ENCODE measurements at places on chromosomes 2 and 18.

- no peak for DNase-seq
Observed at GRCh38 chr18:24567199-24567598, 106.8 kb downstream of the HRH4 start.

GRCh38 chr2:121686902-121687301, 37.6 kb upstream of the CLASP1 start:
- no peak for DNase-seq

GRCh38 chr2:180753809-180754761, 226.3 kb upstream of the UBE2E3 start:
- peak; percentile 10 for DNase-seq

DNA sequence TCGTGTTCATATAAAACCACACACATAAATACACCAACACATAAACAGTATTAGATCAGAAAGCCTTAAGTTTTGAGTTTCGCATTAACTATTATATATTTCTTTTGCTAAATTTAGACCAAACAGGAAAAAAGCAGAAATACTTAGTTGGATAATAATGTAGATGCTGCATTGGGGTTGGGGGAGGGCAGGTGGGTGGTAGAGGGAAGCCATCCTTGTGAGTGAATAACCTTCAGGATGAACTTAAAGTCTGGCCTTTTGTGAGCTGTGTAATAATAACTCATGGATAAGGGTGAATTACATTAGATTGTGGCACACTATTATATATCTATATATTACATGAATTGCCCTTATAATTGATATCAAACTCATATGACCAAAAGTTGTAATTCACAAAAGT, 174.7 kb downstream of the WDR7 start:
- DNase-seq, result no peak

DNA sequence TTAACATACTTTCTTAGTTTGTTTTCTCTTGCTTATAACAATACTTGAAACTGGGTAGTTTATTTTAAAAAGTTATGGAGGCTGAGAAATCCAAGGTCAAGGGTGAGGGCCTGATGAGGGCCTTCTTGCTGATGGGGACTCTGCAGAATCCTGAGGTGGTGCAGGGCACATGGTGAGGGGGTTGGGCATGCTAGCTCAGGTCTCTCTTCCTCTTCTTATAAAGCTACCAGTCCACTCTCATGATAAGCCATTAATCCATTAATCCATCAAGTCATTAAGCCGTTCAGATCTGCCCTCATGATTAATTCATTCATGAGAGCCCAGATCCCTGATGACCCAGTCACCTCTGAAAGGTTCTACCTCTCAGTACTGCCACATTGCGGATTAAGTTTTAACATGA, 21.4 kb downstream of the ALMS1 start:
- no peak for DNase-seq

DNA sequence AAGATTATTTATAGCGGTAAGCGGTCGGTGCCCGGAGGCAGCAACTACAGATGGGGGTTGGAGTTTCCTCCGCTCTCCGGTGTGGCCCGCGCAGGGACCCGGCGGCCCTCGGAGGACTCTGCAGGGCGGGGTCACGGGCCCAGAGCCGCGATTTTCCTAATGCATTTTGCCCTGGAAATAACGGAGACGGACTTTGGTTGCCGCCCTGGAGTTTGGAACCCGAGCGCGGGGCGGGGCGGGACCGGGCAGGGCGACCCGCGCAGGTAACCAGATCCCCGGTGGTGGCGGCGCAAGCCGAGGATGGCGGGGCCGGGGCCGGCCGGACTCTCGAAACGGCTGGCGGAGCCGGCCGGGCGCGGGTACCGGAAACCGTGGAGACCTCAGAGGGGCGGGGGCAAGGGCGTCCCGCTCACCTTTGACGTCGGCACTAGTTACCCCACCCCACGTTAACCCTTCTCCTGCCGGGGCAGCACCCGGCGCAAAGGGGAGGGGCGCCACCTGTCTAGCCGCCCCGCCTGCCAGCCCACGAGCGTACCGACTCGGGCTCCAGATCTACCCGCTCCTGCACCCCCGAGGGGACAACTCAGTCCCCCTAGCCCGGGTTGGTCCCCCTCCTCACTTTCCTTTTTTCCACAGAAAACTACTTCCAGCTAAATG, 2.9 kb downstream of the CYP26B1 start:
- DNase-seq, result peak; percentile 81

GRCh38 chr2:103469800-103470199, 708.0 kb downstream of the TMEM182 start:
- DNase-seq, result no peak

All from ACHN (cell line).